Activated naive CD4-positive, alpha-beta T cell treated with anti-CD3 and anti-CD28 coated beads for 36 hours (primary cell): ENCODE measurements at places on chromosomes 16 and 17. TPM values are rescaled to one million over a fixed set of nuclear protein-coding genes. Genes with fewer than 3 reads are reported as not detected.

- no peak for DNase-seq
Observed at GRCh38 chr17:29020576-29020975, 14.7 kb upstream of the SEZ6 start.

DNA sequence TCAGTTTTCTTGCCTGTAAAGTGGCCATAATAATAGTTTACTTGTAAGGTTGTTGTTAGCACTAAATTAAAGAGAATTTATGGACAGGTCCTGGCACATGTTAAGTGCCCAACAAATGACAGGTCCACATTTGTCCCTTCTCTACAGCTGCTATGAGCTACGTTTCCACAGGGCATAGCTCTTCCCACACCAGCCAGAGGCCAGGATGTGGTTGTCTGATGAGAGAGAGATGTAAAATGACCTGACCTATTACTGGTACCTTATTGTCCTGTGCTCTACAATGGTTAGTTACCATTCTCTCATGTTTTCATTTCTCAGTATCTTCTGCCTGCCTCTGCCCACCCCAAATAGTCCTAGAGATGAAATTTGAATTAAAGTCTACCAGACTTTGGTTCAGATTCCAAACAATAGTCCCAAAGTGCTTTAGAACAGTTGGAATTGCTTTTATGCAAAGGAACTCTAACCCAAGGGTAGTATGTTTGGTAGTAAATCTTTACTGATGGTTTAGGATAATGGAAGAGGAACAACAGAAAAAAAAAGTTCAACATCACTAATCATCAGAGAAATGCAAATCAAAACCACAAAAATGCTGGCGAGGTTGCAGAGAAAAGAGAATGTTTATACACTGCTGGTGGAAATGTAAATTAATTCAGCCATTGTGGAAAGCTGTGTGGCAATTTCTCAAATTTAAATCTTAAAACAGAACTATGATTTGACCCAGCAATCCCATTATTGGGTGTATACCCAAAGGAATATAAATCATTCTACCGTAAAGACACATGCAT lies 57.1 kb upstream of the ANKFN1 start:
- no peak for DNase-seq

DNA sequence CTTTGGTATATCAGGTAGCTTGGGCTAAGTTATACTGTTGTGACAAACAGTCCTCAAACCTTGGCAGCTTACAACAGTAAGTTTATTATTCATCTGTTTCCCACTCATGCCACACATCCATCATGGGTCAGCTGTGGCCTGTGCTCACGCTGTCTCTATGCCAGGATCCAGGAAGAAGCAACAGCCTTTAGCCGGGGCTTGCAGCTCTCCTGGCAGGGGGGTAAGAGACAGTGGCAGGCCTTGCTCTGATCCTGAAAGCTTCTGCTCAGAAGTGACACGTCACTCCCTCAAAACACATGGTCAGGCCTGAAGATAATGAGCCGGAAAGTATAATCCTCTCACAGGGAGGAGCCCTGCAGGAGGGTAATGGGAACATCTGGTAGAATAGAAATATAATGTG lies 377.6 kb downstream of the CPPED1 start:
- DNase-seq: no peak

The IKZF3 gene
- 34.2 TPM for total RNA-seq

The RAB26 gene
- not detected for total RNA-seq

The SMIM36 gene
- total RNA-seq: not detected

The GPR179 gene
- total RNA-seq: 0.02 TPM

The ICAM2 gene
- total RNA-seq: 41.9 TPM
